ENCODE measurements at places on chromosomes 5 and 9.

- no peak for DNase-seq
These were observed 803.0 kb upstream of the ZNF608 start for GRCh38 chr5:125549322-125549911.

DNA sequence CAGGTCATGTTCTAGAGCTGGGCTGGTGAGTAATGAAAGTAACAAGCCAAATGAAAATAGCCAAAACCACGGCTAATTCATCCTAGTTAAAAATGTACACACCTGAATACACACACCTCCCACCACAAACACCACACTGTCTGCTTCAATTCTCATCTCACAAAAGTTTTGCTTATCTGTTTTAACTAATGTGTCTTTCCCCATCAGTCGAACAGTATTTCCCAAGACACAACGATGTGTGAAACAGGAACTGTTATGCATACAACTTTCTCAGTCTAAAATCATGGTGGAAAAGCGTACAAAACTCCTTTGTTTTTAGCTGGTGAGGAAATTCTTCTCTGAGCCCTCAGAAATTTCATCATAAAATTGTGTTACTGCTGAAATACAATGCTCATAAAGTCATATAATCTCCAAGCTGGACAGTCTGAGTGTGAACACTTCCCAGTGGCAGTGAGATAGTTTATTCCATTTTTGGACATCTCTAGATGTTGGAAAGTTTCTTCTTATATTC lies 242.4 kb downstream of the EFNA5 start:
- no peak for DNase-seq

DNA sequence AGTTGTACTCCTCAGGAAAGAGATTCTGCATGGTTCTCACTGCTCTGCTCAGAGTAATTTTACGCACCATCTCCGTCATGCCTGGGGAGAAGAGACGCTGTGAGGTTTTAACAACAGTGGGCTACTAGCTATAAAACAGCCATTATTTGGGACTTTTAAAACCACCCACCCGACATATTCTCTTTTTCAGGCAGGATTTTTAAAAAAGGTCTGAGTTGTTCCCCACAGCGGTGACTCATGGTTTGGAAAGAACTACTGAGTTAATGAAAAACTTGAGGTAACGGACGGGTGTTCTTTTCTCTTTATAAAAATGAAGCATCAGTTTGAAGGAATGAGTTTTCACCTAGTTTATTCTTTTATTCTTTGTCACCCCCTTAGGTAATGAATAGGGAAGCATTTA lies 61.3 kb downstream of the TTLL11 start:
- DNase-seq: no peak

- DNase-seq: no peak
These were observed 106.0 kb downstream of the SMIM23 start for GRCh38 chr5:171891595-171891994.

DNA sequence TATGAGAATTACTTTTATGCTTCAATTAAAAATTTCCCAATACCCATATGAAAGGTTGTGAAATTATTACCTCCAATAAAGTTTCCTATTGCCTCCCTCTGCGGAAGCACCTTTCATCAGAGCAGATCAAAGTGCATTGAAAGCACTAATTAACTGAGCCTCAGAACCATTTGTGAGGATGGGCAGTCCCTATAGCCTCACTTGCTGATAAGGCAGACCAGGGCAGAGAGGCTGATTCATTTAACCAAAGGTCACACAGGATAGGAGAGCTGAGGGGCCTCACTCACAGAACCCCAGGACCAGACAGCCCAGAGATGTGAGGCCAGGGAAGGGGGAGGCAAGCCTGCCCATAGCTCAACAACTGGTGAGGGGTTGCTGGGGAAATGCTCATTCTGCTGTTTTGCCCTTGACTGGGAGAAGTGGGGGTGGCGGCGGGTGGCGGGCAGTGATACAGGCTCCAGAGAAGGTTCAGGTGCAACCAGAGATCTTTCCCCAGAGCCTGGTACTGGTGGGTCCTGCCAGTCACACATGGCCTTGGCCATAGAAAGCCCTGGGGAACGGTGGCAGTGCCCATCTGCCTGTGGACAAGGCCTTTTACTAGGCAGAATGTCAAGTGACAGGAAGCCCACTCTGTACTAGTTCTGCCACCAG lies 57.9 kb downstream of the MACROH2A1 start:
- no peak for DNase-seq

- no peak for DNase-seq
These were observed 61.4 kb upstream of the DAB2IP start for GRCh38 chr9:121589986-121590385.

GRCh38 chr9:136965771-136966484 lies 11.4 kb upstream of the PTGDS start:
- DNase-seq: no peak

DNA sequence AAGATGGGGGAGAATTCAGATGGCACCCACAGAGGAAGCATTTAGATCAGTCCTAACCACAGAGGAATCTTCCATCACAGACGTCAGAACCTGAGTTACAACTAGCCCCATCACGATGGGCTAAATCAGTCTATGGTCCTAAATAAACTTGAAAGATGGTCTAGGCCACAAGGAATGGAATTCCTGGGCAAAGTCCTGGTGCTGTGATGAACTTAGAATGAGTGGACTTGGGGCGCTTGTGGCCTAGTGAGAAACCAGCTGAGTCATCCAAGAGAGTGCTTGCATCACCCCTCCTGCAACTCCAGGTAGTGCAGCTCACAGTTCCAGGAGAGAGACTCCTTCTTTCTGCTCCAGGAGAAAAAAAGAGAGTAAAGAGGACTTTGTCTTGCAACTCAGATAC lies 722.9 kb upstream of the RGMB start:
- no peak for DNase-seq

DNA sequence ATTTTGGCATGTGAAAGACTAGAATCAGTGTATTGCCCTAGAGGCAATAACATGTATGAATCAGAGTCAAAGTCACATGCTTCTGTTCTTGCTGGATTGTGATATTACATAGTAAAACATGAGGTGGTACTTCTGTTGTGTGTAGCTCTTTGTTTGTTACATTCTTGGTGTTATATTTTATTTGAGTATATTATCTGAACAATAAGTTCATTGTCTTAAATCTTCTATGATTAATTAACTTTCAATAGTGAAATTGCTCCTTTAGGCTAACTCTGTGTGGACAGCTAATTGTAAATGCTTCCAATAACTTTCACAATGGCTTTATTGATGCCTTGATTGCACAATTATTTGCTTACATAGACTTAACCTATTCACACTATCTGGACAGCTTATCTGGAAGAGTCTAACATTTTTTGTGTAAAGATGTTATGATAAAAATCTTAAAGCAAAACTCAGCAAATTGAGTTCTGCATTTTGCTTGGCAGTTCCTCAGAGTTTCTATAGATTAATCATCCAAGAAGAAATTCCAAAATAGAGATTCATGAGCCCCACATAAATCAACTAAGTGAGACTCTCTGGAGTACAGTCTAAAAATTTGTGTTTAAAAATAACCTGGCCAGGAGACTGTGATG lies 239.6 kb upstream of the TUSC1 start:
- no peak for DNase-seq

DNA sequence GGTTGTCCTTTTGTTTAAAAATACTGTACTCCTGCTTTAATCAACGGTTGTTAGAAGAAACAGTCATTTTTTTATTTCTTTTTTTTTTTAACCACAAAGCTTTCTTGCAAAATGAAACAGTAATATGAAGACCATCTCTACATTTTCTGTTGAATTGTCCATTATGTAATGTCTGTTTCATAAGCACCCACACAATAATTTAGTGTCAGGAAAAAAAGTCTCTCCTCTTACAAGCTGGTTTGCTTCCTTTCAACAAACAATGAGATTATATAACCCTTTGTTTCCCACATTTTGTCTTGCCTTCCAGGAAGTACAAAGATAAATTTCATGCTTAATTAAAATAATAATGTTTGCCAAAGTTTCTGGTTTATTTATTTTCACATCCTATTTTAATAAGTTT lies 16.7 kb downstream of the CTNNAL1 start:
- no peak for DNase-seq

DNA sequence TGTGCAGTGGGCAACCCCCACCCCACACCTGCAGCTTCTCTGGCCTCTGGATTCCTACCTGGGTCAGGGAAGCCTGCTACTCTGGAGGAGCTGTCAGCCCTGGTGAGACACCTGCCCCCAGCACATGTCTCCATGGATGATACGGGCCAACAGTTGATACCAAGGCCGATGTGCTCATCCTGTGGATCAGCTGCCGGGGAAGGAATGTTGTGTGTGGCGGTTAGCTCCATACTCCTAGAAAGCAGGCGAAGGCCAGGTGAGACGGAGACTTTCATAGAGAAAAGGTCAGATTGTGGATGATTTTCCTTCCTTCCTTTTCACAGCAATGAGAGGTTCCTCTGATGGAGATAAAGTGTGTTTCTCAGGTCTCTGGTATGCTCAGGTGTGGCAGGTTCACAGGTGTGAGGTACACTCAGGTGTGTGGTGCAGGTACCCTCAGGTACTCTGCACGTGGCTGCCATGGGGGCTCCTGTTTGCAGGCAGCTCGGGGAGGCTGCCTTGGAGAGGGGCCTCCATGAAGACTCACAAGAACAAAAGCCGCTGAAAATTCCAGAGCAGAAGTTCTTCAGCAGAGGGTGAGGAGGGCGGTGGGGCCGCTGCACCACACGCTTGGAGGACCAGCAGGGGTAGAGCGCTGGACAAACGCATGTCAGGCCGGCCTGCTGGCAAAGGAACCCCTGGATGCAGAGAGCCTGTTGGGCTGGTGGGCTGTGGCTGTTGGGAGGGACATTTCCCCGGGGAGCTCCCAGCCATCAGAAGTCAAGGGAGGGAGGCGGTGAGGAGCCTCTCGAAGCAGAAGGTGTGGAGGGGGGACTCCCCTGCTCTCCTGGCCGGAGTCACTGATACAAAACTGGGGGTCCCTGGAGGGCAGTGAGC lies 5.1 kb upstream of the AHRR start:
- DNase-seq: no peak

DNA sequence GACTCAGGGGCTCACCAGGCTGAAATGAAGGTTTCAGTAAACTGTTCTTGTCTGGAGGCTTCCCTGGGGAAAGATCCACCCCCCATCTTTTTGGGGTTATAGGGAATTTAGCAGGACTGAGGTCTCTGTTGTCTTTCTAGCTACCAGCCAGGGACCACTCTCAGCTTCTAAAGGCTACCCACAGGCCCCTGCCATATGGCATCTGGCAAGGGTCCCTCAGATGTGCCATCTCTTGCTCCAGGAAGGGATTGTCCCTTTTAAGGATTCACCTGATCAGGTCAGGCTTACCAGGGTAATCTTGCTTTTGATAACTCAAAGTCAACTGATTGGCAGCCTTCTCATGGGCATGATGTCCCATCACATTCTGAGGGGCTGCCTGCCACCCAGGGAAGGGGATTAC lies 65.0 kb downstream of the NSUN2 start:
- DNase-seq: no peak

DNA sequence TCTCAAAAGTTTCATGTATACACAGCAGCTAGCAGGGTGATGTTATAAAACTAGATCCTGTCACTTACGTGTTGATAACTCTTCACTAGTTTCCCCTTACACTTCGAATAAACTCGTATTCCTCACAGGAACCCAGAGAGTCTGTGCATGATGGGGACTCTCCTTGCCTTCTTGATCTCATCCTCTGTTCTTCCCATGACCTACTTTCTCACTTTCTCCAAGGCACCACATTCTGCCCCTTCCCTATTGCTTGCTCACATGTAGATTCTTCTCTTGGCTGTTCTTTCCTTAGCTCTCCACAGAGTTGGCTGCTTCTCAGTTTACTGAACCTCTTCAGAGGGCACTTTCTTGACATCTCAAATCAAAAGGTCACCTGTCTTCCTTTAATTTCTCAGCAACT lies 1.2 kb upstream of the AOPEP start:
- DNase-seq: no peak

DNA sequence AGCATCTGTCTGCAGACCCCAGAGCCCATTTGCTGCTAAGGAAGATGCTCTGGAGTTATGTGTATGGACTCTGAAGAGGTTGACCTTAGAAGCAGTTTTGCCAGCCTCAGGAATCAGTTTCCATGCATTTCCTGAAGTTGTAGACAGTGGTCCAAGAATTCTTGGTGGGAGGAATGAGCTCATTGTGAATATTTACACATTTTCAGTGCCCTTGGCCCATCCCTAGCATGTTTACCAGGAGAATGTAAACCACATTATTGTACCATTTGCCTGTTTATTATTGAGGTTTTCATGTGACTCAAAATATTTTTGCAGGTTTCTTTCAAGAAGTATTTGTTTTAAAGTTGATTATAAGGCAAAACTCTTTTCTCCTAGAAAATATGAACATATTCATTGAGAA lies 93.8 kb downstream of the NXNL2 start:
- DNase-seq: no peak
